ENCODE measurements at places on chromosomes 5 and 9. TPM values are rescaled to one million over a fixed set of nuclear protein-coding genes. Genes with fewer than 3 reads are reported as not detected.
A peak's percentile ranks its signal among the peaks of the same experiment; 100 is the strongest.

DNA sequence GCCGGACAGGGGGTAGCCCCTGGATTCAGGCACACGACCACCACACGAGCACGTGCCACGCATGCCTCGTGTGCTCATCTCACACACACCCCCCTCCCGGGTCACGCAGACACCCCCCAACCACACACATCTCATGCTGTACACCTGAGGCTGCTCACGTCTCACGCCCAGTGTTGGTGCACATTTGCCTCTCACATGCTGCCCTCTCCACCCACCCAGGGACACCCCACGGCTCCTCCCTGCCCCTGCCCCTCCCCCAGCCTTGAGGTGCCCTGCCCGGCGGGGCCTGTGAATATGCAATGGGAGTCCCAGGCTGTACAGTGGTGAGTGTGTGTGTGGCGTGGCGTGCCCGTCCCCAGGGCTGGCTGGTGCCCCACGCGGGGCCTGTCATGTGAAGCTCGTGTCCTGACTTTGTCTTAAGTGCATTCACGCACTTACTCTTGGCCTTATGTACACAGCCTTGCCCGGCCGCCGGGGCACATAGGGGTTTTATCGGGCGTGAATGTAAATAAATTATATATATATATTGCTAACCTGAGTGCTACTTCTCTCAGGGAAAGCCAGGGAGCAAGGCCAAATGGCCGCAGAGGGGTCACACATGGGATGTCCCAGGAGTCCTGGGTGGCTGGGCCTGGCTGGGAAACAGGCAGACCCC, 18.7 kb downstream of the HK3 start:
- DNase-seq, result no peak
- no peaks in the 10 kb centered on the region for H3K27me3 ChIP-seq
- H3K4me3 ChIP-seq, result no peak overlapping the region
- no peak overlapping the region for H3K27ac ChIP-seq
- H3K4me1 ChIP-seq, result no peaks in the 10 kb centered on the region

DNA sequence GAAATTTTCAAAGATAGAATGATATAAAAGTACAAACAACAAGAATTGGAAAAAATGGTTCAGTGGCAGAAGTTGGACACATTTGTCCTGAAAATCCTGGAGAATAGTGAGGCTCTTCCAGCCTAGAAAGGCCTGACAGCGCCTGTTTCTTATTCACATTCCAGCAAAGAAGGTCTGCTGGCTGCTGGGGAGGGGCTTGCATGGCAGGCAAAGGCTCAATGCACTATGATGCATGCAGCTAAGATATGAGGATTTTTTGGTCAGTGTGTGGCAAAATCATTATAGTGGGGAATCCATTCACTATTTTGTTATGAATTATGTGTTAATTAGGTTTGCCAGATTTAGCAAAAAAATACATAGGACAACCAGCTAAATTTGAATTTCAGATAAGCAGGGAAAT, 243.9 kb upstream of the SLC30A5 start:
- H3K4me3 ChIP-seq, result no peak overlapping the region
- no peak for DNase-seq
- no peaks in the 10 kb centered on the region for H3K27me3 ChIP-seq
- H3K27ac ChIP-seq, result no peak overlapping the region

- peak overlapping the region; percentile 58 for H3K27ac ChIP-seq
- peaks cover 28% of the 10 kb centered on the region for H3K4me1 ChIP-seq
- no peaks in the 10 kb centered on the region for H3K36me3 ChIP-seq
These were observed 69.1 kb downstream of the MYO10 start for GRCh38 chr5:16866795-16867576.

GRCh38 chr5:179967489-179967888, 59.8 kb upstream of the TBC1D9B start:
- no peaks in the 10 kb centered on the region for H3K27me3 ChIP-seq
- no peaks in the 10 kb centered on the region for H3K4me1 ChIP-seq
- no peak for DNase-seq
- H3K36me3 ChIP-seq, result peaks cover 22% of the 10 kb centered on the region
- H3K27ac ChIP-seq, result no peak overlapping the region

- H3K4me3 ChIP-seq, result no peak overlapping the region
- H3K27ac ChIP-seq, result no peak overlapping the region
- peaks cover 6% of the 10 kb centered on the region for H3K4me1 ChIP-seq
- no peaks in the 10 kb centered on the region for H3K36me3 ChIP-seq
- no peak for DNase-seq
These were observed 23.4 kb downstream of the LCP2 start for GRCh38 chr5:170273968-170274710.

OGN gene
- total RNA-seq, result 600 TPM

- H3K4me1 ChIP-seq, result peaks cover 31% of the 10 kb centered on the region
- H3K36me3 ChIP-seq, result no peaks in the 10 kb centered on the region
- DNase-seq, result peak; percentile 11
- peak overlapping the region; percentile 59 for H3K4me3 ChIP-seq
- H3K27ac ChIP-seq, result peak overlapping the region; percentile 76
- no peaks in the 10 kb centered on the region for H3K27me3 ChIP-seq
These were observed 101.0 kb downstream of the CD180 start for GRCh38 chr5:67095346-67096171.

GRCh38 chr5:176612008-176612407, 2.1 kb upstream of the GPRIN1 start:
- no peaks in the 10 kb centered on the region for H3K36me3 ChIP-seq
- no peak overlapping the region for H3K27ac ChIP-seq
- DNase-seq, result no peak
